ENCODE measurements at places on chromosomes 7 and 10. TPM values are rescaled to one million over a fixed set of nuclear protein-coding genes. Genes with fewer than 3 reads are reported as not detected.

GJD4 gene
- total RNA-seq: not detected

PON1 gene
- not detected for total RNA-seq

- DNase-seq: no peak
Measured at GRCh38 chr7:361680-362401, 71.9 kb downstream of the FOXL3 start.

VSTM4 gene
- 16.4 TPM for total RNA-seq

CACUL1 gene
- total RNA-seq: 48.3 TPM

FAM25A gene
- not detected for total RNA-seq

GRCh38 chr10:124372899-124373298 lies 45.8 kb downstream of the OAT start:
- no peak for DNase-seq

DNA sequence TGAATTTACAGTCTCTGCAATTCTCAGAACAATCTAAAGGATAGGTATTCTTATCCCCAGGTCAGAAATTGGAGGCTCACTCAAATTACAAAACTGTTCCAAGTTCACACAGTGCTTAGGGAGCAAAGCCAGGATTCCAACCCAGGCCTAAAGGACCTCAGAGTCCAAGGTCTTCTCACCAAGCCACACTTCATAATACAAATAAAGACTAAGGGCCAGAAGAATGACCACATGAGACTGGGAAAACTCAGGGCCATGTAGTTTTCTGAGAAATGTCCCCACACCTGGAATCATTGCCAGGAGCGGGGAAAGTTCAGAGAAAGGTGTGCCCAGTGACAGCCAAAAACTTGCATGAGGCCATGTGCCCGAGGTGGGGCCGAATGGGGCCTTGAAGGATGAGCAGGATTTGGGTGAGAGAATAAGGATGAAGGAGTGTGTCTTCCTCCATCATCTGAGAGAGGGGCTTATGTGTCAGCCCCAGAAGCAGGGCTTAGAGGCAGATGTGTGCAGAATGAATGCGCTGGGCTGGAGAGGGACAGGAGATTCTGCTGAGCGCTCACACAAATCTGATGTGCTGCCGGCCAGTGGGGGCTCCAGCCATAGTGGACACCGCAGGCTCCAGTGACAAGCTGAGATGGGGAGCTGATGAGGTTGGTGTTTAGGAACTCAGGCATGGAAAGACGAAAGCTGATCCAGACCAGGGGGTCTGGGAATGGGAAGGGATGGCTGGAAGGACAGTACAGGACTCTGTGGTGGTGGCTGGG lies 35.9 kb downstream of the BLNK start:
- no peak for DNase-seq

- no peak for DNase-seq
Measured at GRCh38 chr10:114343623-114344505, 60.4 kb downstream of the AFAP1L2 start.

DNA sequence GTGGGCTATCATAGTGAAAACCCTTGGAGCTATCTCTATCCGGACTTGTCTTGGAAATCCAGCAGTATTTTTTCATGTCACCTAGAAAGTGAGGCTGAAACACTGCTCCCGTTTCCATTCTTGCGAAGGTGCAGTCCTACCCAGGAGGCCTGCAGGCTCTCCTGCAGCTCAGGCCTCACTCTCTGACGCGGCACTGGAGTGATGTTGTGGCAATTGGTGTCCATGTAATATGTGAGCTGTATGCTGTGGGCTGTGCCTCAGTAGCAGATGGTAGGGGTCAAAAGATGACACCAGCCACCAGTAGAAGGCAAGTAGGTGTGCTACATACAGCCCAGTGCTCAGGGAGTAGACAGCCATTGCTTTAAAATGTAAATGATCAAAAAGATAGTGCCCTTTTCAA lies 28.1 kb upstream of the ZNF680 start:
- no peak for DNase-seq

DNA sequence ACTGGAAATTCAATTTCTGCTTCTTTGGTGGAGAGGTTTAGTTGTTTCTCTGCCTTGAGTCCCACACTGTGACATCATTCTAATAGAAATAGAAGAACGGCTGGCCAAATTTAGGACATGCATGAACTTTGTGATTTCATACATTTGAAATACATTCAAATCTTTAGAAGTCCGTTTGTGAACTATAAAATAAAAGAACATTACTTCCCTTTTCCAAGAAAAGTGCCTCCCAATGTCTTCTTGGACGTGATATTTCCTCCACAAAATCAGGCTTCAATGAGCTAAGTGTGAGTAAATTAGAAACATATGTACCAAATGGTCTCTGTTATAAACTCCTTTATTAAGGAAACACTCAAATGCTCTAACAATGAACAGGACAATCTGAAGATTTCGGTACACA lies 314.5 kb upstream of the AKR1E2 start:
- DNase-seq: no peak

CRPPA gene
- total RNA-seq: 9.9 TPM

EPDR1 gene
- total RNA-seq: 46.9 TPM

TRIM8 gene
- 164 TPM for total RNA-seq

- DNase-seq: no peak
Measured at GRCh38 chr10:77496941-77497420, 140.6 kb downstream of the KCNMA1 start.

GRCh38 chr10:60662917-60663614 lies 115.2 kb upstream of the CDK1 start:
- no peak for DNase-seq

NUDT13 gene
- 2.2 TPM for total RNA-seq

PRKCQ gene
- 0.94 TPM for total RNA-seq

DNA sequence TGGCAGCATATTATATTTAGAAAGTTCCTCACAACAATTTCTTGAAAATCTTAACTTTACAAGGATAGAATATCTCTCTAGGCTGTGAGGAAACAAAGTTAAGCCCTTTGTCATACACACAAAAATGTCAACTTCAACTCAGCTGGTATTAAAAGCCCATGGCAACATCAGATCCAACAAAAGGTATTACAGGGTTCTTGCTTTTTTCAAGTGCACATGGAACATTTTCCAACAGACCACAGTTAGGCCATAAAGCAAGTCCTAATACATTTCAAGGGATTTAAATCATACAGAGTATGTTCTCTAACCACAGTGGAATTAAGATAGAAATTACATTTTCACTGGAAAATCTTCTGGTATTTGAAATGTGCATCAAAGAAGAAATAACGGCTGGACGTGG lies 71.9 kb upstream of the OIT3 start:
- no peak for DNase-seq

GRCh38 chr10:29956335-29956924 lies 103.0 kb downstream of the JCAD start:
- no peak for DNase-seq

DNA sequence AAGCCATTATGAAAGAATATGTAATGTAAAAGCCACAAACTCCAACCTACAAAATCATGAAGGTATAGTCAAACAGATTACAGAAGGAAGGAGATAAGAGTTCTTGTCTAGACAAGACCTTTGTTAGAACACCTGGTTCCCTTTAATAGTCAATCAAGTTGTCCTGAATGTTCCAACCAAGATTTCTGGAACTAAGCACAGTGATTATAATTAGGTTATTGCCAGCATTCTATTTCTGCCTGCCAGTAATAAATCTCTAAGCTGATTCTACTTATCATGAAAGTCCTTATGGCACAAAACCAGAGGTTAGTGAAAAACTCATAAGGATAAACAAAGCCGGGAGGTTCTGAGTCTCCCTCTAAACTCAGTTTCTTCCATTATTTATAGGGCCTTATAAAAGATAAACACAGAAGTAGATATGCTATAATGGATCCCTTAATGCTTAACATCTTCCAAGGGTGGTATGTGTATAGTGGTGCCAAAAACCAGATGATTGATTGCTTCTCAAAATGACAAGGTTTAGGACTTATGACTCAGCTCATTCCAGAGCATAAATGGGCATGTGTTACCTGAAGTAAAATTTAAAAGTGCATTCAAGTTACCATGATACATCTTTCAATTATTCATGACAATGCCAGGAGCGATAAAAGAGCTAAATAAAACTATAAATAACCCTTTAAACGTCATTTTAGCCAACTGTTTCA lies 237.2 kb downstream of the CSTF2T start:
- DNase-seq: no peak

DNA sequence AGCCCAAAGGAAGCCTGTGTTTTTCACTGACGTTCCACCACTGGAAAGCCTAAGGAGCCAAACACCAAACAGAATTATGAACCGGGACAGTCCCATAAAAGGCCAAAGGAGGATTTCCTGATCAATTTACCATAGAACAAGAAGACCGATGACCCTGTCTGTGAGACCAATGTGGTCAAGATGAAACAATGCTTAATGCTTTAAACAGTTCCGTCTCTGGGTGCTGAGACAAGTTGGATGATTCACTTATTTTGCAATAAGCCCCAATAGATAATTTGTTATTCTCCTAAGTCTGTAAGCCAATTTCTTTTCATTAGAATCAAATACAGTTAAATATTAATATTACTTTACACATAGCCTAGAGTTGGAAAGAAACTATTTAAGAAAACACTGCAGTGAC lies 134.9 kb downstream of the MICU1 start:
- DNase-seq: no peak

RBM28 gene
- total RNA-seq: 49.6 TPM

STEAP2 gene
- total RNA-seq: 65.2 TPM

DNA sequence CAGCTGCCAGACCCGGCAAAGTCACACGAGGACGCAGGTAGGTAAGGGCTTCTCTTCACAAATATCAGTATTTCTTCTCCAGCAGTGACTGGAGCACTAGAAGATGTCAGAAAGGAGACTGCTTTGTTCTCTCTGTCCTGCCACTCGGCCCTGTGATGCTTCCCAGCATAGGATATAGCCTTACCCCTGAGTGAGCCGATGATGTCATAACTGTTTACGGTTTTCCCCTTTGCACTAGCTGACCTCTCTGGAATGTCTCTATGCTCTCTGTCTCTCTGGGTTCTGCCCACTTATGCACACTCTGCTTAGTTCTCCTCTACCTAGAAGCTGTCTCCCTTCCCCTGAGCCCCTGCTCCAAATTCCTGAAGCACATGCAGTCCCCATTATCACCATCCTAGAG lies 167.5 kb upstream of the PODXL start:
- no peak for DNase-seq

GRCh38 chr10:34314457-34314856 lies 500.6 kb downstream of the PARD3 start:
- DNase-seq: no peak

ASB4 gene
- total RNA-seq: 0.80 TPM

EIF4EBP2 gene
- 57.8 TPM for total RNA-seq

UCN3 gene
- total RNA-seq: not detected

- DNase-seq: no peak
Measured at GRCh38 chr7:139698278-139698677, 79.5 kb downstream of the HIPK2 start.

CPA1 gene
- total RNA-seq: 4.1 TPM

DNA sequence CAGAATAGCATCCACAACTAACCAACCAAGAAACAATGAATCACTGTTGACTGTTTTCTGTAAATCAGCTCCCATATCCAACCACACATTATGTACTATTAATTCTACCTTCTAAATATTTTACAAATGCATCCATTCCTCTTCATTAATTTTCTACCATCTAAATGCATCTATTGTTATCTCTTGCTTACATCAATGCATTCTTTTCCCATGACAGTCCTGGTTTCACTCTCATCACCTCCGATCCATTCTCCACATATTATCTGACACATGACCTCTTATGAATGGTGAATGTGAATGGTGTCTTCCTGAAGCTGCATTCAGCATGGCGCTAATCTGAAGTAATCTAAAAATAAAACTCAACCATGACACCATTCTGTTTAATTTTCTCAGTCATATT lies 153.8 kb upstream of the CALCR start:
- no peak for DNase-seq

- DNase-seq: no peak
Measured at GRCh38 chr10:118742032-118742431, 12.7 kb downstream of the CACUL1 start.
